ENCODE measurements at places on chromosomes 3 and 15.
A peak's percentile ranks its signal among the peaks of the same experiment; 100 is the strongest.

DNA sequence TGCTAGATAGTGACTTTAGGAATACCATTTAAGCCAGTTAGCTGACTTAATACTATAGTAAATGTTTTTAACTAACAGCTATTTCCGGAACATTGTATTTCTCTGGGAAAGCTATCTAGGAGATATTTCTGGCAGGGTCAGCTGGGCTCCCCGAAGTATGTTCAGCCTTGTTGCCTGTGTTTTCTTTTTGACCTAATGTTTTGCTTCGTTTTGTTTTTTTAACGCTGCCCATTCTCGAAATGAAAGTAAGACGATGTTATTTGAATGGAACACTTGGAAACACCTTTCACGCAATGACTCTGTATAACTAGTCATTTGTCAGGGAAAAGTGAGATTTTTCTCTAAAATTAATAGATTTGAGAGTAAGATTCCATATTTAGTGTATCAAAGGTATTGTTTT is 702.9 kb upstream of the NAALADL2 start:
- no peak for DNase-seq

- peak; percentile 49 for DNase-seq
Observed at GRCh38 chr3:99475229-99475628, 163.2 kb upstream of the COL8A1 start.

GRCh38 chr3:188689101-188689574 is 482.6 kb upstream of the TPRG1 start:
- peak; percentile 81 for DNase-seq

DNA sequence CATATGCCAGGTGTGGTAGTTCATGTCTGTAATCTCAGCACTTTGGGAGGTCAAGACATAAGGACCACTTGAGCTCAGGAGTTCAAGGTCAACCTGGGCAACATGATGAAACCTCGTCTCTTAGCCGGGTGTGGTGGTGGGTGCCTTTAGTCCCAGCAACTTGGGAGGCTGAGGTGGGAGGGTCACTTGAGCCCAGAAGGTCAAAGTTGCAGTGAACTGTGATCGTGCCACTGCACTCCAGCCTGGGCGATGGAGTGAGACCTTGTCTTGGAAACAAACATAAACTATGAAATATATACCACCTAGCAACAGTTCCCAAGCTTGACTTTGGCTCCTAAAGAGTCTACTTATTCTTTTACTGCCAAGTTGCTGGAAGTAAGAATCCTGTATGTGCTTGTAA is 30.9 kb downstream of the UBE3A start:
- DNase-seq, result no peak

DNA sequence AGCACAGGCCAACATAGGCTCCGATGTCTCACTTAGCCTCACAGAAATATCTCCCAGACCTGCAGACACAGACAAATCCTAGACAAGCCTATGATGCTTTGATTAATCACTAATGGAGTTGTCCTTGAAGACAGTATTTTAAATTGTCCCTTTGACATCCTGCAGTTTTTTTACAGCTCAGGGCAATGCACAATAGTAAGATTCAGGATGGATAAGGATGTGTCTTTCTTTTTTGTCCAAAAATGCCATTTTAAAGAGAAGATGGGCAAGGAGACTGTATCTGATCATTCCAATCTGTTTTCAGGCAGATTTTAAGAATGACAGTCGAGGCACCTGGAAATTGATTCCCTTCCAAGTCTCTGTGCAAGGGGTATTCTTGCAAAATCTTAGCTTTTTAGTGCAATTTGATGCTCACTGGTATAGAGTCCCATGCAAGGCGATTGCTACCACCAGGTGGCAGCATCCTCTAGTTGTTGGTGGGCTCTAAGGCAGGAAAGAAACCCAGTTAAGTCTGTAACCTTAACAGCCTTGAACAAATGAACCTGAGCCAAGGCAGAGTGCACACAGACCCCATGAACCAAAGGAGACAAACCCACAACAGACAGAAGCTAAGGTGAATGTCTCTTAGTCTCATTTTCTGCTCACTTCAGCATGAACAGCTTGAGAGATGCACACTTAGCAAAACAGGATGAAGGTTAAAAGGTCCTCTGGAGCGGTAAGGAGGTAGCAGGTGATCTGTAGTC is 51.2 kb upstream of the MINAR1 start:
- peak; percentile 72 for DNase-seq

- DNase-seq, result no peak
Observed at GRCh38 chr15:28942571-28942970, 56.8 kb downstream of the APBA2 start.

GRCh38 chr15:60375306-60375705 is 22.5 kb downstream of the ANXA2 start:
- no peak for DNase-seq

DNA sequence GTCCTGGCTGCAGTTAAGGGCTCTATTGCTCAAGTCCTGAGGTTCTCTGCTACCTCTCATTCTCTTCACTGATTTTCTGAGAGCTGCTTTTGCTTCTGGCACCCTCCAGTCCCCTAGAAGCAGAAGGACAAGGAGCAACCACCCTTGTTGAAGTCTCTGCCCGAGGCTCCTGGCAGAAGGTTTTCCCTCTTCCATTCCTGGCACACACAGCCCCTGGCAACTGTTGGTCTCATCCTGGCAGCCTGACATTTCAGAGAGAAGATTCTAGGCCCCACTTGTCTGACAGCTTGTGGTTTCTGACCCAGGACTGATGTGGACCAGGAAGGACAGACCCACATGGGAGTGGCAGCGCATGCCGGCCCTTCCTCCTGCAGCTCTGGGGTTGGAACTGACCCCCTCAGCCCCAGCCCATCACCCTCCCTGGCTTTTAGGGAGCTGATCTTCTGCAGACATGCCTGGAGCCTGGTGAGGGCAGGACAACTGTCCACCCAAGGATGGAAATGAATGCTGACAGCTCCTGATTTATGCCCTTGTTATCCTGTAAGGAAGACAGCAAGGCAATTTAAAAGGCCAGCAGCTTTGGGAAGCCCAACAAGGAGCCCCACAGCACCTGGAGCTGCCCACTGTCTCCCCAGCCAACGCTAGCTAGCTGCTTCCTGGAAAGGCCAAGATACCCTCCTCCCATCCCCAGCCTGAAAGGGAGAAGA is 13.0 kb upstream of the NTRK3 start:
- DNase-seq, result no peak

GRCh38 chr3:109545746-109546145 is 208.4 kb upstream of the DPPA4 start:
- no peak for DNase-seq

- peak; percentile 29 for DNase-seq
Observed at GRCh38 chr3:12345141-12345561, 56.3 kb downstream of the PPARG start.

DNA sequence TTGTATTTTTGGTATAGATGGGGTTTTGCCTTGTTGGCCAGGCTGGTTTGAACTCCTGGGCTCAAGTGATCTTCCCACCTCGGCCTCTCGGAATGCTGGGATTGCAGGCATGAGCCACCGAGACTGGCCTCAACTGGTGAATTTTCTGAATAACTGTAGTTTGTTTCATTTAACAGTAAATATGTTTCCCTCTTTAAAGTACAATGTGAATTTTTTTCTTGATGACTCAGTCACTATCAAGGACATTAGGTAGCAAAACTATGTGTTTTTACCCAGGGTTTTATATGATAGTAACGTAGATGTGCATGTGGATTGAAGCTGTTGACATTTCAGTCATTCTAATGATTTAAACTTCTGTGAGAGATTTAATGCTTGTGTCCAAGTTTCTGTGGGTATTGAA is 40.2 kb upstream of the MAPKBP1 start:
- DNase-seq, result no peak

GRCh38 chr3:123488645-123489347 is 39.9 kb upstream of the ADCY5 start:
- no peak for DNase-seq

- DNase-seq, result no peak
Observed at GRCh38 chr3:119974656-119975055, 119.6 kb downstream of the GSK3B start.

DNA sequence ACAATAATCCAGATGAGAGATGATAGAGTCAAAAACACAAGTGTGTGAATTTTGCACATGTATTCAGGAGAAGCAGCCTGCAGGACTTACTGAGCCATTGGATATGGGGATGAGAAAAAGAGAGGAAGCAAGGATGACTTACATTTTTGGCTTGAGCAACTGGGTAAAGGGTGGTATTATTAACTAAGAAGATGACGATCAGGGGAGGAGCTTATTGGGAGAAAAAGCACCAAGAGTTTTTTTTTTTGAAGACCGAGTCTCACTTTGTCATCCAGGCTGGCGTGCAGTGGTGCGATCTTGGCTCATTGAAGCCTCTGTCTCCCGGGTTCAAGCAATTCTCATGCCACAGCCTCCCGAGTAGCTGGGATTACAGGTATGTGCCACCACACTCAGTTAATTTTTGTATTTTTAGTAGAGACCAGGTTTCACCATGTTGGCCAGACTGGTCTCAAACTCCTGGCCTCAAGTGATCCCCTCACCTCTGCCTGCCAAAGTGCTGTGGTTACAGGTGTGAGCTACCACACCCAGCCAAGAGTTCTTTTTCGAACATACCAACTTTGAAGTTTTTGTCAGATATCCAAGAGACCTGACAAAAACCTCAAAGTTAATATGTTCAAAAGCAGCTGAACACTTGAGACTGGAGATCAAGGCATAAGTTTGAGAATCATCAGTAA is 14.8 kb upstream of the SH3BP5 start:
- no peak for DNase-seq

DNA sequence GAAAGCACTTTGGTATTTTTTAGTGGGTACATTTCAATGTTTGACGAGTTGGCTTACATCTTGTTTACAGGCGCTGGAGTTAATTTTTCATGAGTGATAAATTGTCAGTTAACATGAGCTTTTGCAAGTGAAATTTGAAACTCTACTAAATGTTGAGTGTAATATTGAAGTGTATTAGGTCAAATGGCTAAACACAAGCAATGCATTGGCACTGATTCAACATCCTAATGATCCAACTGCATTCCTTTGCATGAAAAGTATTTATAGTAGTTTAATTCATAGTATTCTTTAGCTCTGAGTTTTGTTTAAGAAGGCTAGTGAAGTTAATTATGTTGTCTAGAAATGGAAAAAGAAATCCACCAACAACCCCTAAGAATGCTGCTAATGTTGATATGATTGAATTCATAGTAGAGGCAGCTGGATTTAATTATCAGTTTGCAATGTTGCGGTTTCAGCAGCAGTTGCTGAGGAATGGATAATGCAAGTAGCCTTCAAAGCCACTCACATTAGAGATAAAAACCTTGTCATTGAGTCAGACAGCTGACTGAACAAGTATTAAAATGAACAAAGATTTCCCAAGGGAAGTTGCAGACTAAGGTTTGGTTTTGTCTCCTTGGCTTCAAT is 245.6 kb upstream of the GOLIM4 start:
- DNase-seq, result peak; percentile 93

- DNase-seq, result peak; percentile 46
Observed at GRCh38 chr15:89999676-90000185, 1.4 kb upstream of the ZNF710 start.

DNA sequence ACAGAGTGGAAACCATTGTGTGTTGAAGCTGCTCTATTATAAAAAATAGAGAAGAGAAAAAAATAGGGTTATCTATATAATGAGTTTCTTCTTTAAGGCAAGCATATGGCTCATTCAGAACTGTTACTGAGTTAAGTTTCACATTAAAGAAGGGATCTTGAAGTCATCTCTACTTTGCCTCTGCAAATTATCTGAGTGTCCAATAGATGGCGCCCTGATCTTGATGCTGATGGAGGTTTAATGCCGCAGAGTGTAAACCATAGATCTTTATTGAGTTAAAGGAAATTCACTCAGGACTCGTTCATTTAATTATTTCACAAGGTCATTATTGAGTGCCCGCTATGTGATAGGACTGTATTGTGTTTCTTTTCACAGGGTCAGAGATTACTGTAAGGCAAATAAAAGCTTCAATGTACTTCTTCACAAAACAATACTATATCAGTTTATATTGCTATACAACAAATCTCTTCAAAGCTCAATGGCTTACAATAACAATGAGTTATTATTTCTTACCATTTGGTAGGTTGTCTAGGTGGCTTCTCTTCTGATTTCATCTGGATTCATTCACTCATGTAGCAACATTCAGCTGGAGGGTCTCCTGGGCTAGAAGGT is 171.4 kb downstream of the NSUN3 start:
- DNase-seq, result peak; percentile 53

DNA sequence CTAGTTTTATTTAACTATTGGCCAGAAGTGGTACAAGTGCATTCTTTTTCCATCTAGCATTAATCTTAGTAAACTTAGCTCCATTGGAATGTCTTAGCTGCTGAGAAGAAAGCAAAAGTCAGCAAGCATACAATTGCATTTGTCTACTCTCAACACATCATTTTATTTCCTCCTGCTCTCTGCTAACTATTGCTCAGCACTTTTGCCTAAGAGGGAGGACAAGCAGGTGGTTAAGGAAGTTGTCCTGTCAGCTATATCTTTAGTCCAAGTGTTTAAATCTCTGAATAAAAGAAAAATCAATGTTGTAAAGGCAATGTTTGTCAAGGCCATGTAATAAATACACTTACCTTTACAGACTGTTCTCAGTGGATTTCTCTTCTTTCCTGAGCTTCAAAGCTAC is 51.0 kb downstream of the FHIT start:
- DNase-seq, result no peak

GRCh38 chr3:29280404-29281093 is at the start of gene RBMS3:
RBMS3 (plus strand) TSS chr3:29281071.
- peak; percentile 98 for DNase-seq

DNA sequence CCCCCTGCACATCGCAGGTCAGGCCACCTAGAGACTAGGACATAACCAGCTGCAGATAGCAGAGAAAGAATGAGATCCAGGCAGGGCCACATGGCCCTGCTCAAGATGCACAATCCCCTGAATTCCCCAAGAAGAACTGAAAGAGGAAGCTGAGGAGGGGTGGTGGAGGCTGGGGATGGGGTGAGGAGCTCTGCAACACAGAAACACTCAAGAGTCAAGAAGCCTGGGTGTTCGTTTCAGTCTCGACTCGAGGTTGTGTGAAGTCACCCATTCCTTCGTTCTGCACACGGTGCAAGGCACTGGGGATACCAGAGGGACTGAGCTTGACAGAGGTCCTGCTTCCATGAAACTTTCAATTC is 62.0 kb downstream of the TLE3 start:
- DNase-seq, result no peak

- no peak for DNase-seq
Observed at GRCh38 chr3:70816346-70816745, 503.9 kb upstream of the MDFIC2 start.

DNA sequence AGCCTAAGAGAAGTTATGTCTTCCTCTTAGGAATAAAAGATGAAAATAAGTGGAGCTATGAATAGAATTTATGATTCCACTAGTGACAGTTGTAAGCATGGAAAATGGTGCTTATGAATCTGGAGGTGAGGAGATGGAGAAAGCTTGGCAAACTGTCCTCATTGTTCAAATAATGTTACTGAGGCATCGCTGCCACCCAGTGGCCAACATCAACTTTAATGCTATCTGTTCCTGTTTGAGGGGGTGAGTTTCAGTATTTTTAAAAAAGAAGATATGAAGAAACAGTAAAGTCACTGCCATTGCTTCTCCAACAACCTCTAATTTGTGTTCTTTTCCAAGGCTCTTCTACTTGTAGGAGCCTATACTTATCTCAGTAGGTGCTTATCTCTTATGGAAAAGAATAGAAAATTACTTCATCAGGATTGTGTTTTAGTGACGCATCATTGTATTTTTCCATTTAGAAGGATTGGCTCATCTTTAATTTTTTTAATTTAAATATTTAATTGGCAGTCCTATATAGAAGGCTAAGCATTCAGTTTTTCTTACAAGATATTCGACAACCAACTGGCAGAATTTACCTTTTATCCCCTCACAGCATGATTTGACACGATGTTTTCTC is 260.4 kb upstream of the P2RY1 start:
- peak; percentile 58 for DNase-seq

Measured in fibroblast of skin of scalp (primary cell).